K562 (cell line): ENCODE measurements at places on chromosomes 5 and 9. TPM values are rescaled to one million over a fixed set of nuclear protein-coding genes. Genes with fewer than 3 reads are reported as not detected.

Gene SLC36A2
- total RNA-seq, result not detected in 2 replicates

Gene PCDHB13
- not detected in 2 replicates for total RNA-seq

Gene FBP2
- total RNA-seq, result not detected in 2 replicates

Gene NSG2
- not detected in 2 replicates for total RNA-seq

Gene ANKRD34B
- not detected in 2 replicates for total RNA-seq

GRCh38 chr9:135809166-135809565 lies 98.2 kb downstream of the CAMSAP1 start:
- DNase-seq, result no peak

DNA sequence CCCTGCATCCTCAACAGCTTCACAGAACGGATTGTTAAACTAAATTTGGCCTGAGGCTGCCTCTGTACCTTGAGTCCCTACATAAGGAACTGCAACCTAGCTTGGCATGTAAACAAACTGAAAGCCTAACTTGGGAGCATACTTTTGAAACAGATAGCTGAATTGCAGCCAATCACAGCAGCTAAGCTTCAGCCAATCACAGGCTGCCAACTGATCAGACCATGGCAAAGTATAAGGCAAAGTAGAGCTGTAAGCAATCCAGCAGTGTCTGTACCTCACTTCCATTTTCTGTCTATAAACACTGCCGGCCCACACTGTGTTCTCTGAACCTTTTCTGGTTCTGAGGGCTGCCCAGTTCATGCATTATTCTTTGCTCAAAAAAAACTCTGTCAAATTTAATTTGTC lies 8.9 kb upstream of the ZNF483 start:
- DNase-seq, result peak; percentile 25

DNA sequence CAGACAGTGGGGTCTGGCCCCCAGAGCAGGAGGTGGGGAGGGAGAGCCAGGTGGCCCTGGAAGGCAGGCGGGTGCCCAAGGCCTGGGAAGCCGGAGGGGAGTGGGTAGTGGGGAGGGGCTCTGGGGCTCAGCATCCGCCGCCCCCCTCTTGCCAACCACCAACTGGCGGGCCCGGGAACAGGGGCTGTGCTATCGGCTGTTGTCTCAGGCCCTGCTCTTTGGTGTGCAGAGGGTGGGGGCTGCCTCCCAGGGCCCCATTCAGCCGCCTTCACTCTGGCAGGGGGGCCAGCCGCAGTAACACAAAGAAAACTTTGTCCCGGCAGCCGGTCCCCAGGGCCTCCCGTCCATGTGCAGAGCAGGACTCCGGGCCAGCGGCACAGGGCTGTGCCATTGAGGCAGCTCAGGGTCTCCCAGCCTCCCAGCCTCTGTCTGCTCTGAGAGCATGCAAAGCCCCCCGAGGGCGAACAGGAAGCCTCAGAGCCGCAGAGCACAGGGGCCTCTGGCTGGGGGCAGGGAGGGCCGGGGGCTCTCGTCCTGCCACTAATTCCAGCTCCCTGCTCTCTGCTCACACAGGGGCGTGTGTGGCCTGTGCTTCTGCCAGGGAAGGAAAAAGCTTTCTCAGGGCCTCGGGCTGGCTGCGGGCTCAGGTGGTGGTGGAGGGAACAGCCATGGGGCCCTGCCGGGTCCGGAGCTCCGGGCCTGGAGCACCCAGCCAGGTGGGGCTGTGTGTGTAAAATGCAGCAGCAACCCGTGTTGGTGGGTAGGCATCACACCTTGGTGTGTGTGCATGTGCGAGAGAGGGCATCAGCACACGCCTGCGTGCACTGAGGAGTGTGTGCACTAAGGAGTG lies 54.2 kb upstream of the NOTCH1 start:
- DNase-seq, result no peak

DNA sequence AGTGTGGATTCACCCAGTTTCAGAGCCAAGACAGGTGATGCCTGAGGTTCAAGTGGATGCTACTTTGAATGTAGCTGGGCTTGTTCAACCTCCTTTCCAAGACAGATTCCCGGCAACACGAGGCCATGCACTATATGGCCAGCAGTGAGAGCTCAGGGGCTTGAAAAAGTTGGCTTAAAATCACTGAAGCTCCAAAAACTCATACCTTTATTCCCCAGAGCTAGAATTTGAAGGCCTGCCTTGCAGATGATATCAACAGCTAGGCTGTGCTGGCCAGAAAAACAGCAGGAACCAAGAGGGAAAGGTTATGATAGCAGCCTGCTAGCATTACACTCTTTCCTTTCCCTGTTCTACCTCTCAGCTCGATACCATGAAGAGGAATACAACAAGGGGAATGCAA lies 120.2 kb upstream of the DAB2 start:
- no peak for DNase-seq

DNA sequence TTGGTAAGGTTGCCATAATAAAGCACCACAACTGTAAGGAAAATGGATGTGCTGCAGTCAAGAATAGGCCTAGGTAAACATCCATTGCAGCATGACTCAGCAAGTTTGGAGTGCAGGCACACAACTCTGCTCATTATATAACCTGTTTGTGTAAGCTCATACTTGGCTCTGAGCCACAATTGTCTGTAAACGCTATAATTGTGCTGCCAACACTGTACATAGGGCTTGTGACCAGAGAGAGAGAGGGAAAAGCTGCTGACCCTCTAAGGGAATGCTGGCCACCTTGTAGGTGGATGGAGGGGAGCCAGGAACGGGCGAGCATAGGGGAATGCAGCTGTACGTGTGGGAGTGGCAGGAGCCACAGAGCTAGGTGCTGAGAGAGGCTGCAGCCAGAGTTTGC lies 2186.5 kb upstream of the ACO1 start:
- no peak for DNase-seq

GRCh38 chr5:36602704-36603321 lies 3.6 kb upstream of the SLC1A3 start:
- no peak for DNase-seq

GRCh38 chr9:8020186-8020585 lies 220.6 kb upstream of the DMAC1 start:
- no peak for DNase-seq

- DNase-seq, result peak; percentile 91
These were observed at the start of gene FGFR4 for GRCh38 chr5:177086654-177087397. Gene FGFR4 (plus strand): TSS chr5:177086915. CDS start chr5:177089603, 2,688 bp downstream.
